ENCODE measurements at places on chromosomes 5 and 9.
A peak's percentile ranks its signal among the peaks of the same experiment; 100 is the strongest.

DNA sequence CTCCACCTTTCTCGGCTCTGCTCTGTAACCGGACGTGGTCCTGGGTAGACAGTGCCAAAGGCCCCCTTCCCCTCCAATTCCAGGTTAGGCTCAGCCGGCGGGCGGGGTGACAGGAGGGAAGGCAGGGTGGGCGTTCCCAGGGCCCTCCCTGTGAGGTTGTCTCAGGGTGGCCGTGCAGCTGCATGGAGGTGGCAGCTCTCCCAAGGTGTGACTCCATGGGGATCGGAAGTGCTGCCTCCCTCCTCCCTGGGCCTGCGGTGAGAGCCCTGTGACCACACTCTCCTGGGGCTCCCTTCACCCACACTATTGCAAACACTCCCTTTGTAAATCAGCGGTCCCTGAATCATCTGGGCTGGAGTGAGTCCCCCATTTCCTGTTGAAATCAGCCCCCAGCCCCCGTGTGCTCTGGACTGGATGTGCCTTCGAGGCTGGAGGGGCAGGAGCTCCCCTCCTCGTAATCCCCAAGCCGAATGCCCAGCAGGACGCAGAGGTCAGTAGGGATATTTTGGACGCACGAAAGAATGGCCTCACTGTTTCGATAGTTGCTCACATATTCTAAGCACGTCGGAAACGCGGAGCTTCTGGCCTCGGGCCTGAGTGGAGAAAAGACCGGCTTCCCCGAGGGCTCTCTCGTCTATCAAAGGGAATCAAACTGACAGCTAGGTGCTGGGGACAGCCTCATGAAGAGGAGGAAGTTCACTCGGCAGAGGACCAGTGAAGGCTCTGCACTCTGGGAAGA, 107.6 kb upstream of the COL5A1 start:
- no peak for DNase-seq

DNA sequence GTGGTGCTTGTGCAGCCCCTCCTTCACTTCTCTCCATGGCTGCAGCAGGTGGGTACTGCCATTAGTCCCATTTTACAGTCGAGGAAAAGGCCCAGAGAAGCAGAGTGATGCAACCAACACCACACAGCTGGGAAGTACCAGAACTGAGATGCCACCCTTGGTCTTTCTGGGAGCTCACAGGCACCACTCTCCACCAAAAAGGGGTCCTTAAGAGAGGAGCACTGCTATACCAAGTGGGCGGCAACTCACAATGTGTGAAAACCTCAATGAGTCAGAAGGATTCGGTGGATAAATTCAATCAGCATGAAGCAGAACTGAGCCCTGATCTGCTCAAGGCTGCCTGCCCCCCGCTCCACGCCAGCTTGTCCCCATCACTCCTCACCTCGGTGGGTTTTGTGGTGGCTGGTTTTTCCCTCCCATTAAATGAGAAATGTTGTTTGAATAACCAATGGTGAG, 213.7 kb downstream of the FSTL4 start:
- DNase-seq, result peak; percentile 5

GRCh38 chr9:12494411-12494810, 198.8 kb upstream of the TYRP1 start:
- DNase-seq, result no peak

- no peak for DNase-seq
These were observed 871.7 kb upstream of the TYRP1 start for GRCh38 chr9:11821306-11821975.

- DNase-seq, result no peak
These were observed 74.4 kb upstream of the RUSC2 start for GRCh38 chr9:35415402-35416097.

GRCh38 chr9:137108608-137109249, 5.8 kb downstream of the DPP7 start:
- DNase-seq, result no peak
